ENCODE measurements at places on chromosomes 6 and 20.

GRCh38 chr6:40804905-40805304 is 217.7 kb upstream of the LRFN2 start:
- DNase-seq, result no peak

DNA sequence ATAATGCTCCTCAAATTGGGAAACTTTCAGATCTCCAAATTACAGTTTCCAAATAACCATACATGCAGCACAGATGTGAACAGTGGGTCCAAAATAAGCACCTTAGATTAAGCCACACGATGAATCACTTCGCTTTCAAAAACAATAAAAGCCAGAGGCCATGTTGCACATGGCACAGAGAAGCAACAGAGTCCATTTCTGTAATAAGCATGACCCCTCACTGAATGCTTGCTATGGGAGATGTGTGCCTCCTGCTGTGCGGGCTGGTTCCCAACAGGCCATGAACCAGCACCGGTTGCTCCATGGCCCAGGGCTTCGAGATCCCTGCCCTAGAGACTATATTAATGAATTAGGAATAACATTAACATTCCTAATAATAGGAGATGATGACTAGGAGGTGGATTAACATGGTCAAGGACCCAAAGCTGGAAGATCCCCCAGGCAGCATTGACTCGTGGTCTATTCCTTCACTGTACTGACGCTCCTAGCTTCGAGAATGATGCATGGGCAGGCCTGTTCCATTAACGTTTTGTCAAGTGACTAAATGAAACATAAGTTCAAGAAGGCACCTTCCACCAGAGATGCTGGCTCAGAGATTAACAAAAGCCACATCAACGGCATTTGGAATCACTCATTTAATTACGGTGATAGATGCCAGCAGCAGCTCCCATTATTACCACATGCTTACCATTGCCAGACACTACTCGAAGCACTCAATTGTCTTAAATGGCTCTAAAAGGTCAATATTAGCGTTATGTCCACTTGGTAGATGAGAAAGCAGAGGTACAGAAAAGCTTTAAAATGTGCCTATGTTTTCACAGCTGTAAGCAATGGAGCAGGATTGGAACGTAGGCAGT is 470.6 kb upstream of the AGPAT4 start:
- no peak for DNase-seq

- no peak for DNase-seq
Measured at GRCh38 chr20:25699914-25700313, 3.3 kb upstream of the ZNF337 start.

DNA sequence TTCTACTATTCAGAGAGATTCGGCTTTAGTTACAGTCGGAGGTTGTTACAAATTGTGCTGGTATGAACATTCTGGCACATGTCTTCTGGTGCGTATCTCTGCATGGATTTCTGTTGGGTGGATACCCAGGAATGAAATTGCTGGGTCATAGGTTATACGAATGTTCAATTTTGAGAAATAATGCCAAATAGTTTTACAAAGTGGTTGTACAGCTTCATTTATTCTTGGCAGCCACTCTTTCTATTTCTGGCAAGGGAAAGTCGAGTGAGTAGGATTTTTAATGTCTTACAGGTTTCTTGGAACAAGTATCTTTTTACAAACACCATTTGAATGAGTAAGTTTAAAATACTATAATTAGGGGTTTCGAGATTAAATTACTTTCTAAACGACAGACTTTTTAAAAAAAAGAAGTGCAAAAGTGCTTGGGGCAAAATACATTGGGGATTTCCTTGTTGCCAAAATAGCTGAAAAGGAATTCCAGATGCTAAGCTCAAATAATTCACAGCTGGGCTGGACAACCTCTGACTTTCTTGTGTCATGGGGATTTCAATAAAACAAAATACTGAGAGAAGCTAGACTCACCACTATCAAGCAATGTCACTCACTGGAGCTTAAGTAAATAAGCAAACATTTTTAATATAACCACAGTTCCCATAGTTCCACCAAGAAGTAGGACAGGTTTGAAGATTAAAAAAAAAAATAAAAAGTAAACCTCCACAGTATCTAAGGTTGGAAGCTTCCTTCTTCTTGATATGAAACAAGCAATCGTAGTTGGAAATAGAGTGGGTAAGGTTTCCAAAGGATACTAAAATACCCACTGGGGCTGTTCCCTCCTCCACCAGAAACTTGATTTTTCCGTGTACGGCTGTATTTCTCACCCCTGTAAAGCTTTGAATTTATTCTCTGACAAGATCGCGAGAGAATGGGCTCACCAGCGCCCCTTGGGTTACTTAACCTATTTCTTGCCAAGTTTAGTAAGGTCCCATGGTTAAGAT is 21.6 kb upstream of the GFOD1 start:
- DNase-seq, result peak; percentile 74

DNA sequence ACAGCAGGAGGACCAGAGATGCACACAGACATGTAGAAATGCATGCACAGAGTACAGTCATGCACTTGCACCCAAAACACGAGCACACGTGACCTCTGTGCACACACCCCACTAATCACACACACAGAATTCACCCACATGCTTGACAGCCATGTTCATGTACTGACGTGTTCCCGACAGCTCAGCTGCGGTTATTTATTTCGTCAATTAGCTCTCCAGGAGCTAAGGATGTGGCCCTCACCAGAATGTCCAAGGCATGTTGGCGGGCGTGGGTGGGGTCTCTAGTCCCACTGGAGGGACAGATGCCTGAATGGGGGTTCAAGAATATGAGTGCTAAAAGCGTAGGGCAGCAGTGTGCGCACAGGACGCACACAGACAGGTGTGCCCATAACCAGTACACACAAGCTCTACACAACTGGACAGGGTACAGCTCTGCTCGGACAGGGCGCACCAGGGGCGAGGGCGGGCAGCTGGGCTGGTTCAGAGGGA is 571 bp upstream of the PRPF6 start:
- no peak for DNase-seq

GRCh38 chr6:18893540-18894269 is 506.6 kb downstream of the RNF144B start:
- DNase-seq, result no peak

GRCh38 chr6:20778459-20778858 is 244.2 kb downstream of the CDKAL1 start:
- DNase-seq, result no peak

DNA sequence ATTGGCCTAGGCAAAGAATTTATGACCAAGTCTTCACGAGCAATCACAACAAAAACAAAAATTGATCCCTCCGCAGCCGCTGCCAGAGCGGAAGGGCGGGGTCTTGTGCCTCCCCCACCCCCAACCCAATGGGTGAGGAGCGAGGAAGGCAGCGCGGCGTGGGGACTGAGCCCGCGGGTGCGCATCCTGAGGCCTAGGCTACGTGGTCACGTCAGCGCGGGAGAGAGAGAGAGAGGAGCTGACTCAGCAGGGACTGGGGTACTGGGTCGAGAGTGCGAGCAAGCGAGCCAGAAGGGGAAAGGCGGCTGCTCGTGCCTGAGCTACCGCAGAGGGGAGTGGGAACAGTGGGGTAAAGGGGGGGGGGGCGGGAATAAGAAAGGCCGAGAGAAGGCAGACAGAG is 90.1 kb upstream of the FERMT1 start:
- no peak for DNase-seq

GRCh38 chr6:75748003-75748742 is 866 bp upstream of the MYO6 start:
- no peak for DNase-seq

DNA sequence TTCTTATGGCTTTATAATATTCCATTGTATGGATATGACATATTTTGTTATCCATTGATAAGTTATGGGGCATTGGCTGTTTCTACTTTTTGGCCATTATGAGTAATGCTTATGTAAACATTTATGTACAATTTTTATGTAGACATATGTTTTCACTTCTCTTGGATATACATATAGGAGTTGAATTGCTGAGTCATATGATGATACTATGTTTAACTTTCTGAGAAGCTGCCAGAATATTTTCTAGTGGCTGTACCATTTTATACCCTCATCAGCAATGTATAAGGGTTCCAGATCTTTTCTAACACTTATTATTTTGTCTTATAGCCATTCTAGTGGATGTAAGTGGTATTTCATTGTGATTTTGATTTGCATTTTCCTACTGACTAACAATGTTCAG is 23.1 kb downstream of the OTOR start:
- DNase-seq, result no peak

DNA sequence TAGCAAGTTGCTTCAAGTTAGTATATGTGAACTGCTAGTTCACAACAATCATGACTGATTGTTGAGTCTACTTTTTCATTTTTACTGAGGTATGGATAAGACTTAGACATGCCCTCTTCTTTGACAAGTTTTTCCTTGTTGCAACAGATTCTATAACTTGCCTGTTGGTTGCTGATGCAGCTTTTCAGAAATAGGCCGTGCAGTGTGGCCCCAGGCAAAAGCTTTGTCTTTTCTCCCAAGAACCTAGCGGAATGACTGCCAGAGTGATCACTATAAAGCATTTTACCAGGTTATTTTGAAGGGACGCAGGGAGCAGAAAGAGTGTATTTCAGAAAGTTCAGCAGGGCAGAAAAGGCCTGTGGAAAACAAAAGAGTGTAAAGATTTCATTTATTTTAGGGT is 16.0 kb downstream of the HECA start:
- no peak for DNase-seq

Measured in EH (cell line).